SK-N-MC (cell line): ENCODE measurements at places on chromosomes 7 and 10.

- no peak for DNase-seq
Observed at GRCh38 chr7:78041423-78041822, 242.8 kb downstream of the PHTF2 start.

- DNase-seq, result no peak
Observed at GRCh38 chr10:48289501-48290238, 15.2 kb upstream of the FRMPD2 start.

DNA sequence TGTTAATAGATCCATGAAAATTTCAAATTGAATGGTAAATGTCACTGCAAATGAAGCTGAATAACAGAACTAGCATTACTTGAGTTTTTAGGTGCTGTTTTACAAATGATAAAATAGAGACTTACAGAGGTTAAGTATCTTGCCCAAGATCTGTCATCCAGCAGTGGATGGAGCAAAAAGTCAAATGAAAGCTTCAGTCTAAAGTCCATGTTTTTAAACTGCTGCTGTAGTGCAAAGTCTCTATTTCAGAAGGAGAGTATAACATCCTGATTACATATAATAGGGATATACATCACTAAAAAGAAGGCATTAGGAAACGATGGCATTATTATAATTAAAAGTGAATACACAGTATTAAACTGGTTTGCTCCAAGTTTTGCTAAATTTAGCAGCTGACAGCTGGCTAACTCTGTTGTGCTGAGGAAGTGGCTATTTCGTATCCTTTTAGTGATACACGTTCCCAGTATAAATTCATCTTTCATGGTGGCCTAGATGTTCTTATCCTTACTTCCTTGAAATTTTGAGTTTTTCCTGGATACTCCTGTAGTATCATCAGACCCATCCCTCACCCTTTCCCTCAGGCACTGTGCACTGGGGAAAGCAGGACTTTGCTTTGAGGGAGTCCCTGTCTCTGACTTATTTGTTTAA is 603.2 kb downstream of the MAGI2 start:
- DNase-seq, result no peak

DNA sequence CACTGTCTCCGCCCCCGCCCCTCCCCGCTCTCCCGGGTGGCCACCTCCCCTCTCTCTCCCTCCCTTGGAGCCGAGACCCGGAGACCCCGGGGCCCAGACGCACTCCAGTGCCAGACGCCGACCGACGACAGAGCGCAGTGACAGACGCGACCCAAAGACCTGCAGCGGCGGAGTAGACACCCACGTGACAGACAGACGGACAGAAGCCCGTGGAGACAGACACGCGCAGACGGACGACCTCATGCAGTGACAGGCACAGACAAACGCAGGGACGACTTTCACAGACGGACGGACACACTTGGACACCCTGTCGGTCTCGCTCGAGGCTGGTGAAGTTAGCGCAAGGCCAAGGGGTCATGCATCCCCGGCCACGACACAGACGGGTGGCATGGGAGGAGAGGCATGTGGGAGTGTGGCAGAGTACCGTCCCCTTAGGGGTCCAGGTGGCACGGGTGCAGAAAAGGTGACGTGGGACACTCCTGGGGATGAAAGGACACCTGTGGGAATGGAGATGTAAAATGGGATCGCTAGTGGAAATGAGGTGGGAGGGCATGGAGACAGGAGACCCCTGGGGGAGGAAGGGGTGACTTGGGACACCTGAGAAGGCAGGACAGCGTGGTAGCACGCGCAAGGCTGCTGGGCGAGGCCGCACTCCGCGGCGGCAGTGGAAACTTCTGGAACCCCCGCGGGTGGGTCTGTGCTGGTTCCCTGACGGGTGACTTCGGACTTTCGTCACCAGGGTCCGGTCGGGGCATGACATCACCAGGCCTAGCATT is 456 bp upstream of the ACHE start:
- DNase-seq, result no peak

DNA sequence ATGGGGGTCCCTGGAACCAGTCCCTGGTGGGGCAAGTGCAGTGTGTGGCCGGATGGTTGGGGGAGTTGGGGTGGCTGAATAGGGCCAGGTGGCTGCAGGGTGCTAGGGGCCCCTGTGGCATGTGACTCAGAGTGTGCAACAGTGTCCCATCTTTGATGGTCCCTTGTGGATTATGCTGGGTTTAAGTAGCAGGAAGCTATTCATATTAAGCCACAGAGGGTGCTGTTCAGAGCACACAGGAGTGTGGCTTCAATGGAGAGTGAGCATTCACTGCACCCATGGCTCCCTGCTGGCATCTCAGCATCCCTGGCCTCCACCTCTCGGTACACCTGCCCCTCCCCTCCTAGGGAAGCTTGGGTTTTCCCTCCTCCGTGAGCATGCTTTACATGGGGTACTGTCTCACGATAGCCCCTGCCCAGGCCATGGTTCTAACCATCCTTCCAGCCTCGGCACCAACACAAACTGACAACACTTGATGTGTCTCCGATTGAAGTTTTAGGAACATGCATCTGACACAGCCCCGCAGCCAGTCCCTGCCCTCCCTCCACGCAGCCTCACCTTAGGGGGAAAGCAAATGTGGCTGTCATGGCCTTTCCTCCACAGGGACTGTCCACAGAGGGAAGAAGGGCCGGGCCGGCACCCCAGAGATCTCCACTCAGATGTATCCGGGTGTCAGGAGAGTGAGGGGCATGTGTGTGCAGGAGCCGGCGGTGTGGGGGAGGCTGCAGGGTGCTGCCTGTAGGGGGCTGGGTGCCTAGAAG is 30.4 kb upstream of the PPIF start:
- DNase-seq, result no peak

DNA sequence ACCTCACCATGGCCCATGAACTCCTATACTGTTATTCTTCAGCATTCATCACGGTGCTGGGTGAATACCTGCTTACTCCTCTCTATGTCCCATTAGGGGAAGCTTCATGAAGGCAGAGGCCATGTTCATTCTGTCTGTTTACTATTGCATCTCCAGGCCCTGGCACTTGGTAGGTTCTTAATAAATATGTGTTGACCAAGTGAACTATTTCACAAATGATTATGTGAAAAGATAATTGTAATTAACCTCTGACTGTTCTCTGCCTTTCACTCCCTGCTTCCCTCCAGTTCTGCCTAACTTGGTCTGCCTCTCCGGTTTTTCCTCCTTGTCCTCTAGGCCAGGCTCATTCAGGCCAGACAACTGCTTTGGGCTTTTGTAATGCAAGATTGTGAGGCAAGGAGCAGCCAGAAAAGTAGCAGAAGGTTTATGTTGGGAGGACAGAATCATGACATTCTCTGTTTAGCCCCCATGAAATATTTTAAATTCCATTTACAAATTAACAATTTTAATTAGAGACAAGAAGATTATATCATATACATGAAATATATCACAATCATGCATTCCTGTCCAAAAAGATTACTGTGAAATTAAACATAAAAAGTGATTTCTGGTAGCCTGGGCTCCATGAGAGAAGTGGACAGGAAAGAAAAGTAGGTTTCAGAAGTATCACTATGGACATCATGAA is 42.1 kb upstream of the PLXNA4 start:
- no peak for DNase-seq

- no peak for DNase-seq
Observed at GRCh38 chr10:129517680-129518057, 50.6 kb downstream of the MGMT start.

- no peak for DNase-seq
Observed at GRCh38 chr10:94432443-94432842, 30.1 kb downstream of the TBC1D12 start.

- no peak for DNase-seq
Observed at GRCh38 chr7:110650328-110650727, 440.6 kb upstream of the LRRN3 start.

GRCh38 chr10:112767156-112767555 is 182.9 kb upstream of the TCF7L2 start:
- DNase-seq, result no peak

- no peak for DNase-seq
Observed at GRCh38 chr10:77201135-77202106, 436.2 kb downstream of the KCNMA1 start.

GRCh38 chr7:140982508-140982907 is 32.2 kb downstream of the MRPS33 start:
- no peak for DNase-seq

DNA sequence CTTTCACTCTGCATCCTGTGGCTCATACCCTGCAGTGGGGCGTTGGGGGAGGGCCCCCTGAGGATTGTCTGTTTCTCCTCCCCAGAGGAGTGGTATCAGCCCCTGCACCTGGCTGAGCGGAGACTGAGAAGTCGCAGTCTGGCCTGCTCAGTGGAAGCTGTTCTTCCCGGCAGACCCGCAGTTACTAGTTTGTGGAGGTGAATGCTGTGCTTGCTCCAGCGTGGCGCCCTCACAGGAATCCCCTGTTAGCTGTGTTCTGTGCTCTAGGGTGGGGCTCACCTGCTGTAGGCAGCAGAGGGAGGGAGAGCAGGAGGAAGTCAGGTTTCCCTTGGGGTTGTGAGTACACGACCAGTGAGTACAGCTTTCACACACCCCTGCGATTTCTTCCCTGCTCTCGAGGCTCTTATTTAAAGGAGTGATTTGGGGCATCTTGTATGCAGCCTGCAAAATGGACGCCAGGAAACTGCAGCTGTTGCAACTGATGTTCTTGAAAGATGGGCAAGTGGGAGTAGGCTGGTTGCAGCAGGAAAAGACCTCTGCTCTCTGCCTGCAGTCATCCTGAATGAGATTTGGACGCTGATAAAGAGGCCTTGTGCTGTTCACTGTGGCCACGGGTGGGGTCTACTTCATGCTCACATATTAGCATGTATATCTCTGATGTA is 66.4 kb downstream of the HK1 start:
- DNase-seq, result no peak

- DNase-seq, result no peak
Observed at GRCh38 chr7:124033095-124033806, 384 bp upstream of the TMEM229A start.

DNA sequence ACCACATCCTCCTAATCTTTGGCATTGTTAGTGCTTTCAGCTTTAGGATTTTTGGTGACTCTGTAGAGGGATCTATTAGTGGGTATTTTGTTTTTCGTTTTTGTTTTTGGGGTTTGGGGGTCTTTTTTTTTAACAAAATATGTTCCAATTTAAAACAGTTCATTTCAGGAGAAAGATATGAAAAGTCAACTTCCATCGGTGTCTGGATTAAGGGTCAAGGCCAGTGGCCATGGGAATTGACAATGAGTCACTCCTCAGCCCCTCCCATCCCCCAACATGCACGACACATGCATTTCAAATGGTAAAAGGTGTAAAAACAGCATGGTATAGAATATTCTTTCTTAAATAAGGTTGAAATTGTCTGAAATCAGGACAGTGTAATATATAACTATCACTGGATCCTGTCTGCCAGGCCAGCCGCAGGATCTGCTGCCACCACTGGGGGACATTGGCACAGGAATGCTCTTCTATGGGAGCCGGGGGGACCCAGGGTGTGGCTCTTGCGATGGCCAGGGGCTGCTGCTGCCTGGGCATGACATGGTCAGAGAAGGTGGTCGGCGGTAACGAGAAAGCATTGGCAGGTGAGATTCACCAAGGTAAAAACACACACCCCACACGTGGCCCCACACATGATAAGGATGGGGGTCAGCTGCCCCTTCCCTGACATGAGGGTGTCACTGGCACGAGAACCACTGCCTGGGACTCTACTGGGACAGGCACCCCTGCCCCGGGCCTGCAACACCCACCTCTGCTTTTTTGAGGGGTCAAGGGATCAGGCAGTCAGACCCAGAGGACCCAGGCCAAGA is 126.2 kb upstream of the KCTD7 start:
- DNase-seq, result no peak

DNA sequence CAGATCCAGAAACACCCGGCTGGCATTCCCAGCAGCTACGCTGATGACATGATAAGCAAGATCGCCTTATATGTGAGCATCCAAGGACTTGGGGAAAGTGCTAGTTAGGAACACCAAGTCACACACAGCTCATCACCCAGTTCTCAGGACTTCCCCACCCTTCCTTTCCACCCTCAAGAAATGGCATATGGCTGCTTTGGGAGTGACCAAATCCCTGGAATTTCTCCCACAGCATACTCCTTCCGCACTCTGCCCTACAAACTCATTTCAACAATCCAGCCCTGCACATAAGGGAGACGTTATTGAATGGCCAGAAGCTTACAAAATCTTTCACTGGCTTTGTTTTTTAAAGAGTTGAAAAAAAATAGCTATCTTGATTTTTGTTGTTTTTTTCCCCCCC is 4.2 kb downstream of the ITIH5 start:
- DNase-seq, result no peak

- DNase-seq, result no peak
Observed at GRCh38 chr7:36984710-36985312, 260.5 kb upstream of the AOAH start.

DNA sequence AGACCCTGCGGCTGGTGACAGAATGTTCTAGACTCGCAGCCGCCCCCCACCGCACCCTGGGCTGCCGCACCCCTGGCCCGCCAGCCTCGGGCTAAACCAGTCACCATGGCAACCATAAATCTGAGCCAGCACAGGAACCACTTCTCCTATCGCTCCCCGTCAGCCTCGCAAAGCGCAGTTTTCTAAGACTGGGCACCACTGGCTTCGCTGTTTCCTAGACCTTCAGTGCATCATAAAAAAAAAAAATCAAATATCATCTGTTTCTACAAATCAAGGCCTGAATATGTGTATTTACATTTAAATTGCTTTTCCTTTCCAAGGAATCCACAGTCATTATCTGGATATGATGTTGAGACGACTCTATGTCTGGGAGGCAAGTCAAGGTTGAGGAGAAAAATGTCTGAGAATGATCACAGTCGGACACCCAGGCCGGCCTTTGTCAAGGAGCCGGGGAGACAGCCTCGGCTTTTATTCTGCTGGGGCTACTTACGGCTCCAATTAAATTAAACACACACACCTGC is 99.9 kb downstream of the PTPRN2 start:
- DNase-seq, result no peak

DNA sequence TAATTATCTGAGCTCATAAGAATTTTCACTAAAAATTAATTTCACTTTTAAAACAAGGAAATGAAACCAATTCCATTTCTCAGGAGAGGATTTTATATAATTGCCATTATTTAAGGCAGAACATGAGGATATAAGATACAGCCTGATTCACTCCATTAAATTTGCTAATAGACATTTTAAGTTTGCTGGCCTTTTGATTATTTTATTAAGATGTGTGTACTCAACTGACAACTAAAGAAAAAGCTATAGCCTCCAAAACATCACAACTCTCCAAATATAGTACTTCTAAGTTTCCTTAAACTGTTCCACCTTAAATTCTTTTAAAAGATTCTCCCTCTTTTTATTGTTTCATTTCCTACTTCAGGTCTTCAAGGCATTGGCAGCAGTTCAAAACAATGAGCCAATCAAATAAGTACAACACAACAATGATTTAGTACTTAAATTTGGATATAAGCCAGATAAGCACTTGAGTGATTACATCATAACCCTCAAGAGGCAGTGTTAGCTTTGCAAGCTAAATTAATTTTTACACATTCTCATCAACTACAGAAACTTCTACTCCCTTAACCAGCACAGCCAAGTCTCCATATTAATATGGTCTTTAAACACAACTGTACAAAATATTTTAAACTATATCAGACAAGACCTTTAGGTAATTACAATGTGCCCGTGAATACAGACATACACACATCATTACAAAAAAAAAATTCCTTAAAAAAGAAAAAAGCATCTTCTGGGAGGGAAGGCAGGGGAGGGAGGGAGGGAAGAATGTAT is 121.8 kb downstream of the KMT2C start:
- DNase-seq, result peak; percentile 97

GRCh38 chr10:3995302-3996210 is 210.5 kb upstream of the KLF6 start:
- no peak for DNase-seq

GRCh38 chr10:94104316-94105000 is 110.7 kb downstream of the PLCE1 start:
- no peak for DNase-seq

GRCh38 chr10:35160743-35161142 is 34.1 kb downstream of the CREM start:
- DNase-seq, result no peak

GRCh38 chr7:68484731-68485130 is 1113.5 kb upstream of the AUTS2 start:
- no peak for DNase-seq
